Endodermal cell (in vitro differentiated cells): ENCODE measurements at places on chromosomes 4 and X. TPM values are rescaled to one million over a fixed set of nuclear protein-coding genes. Genes with fewer than 3 reads are reported as not detected.

Gene PLP2
- 1.2 and 2.0 TPM in 2 replicates for total RNA-seq

Gene MYOZ2
- not detected in 3 replicates for total RNA-seq

Gene SMARCA1
- total RNA-seq, result 73.6 to 83.3 TPM (median 81.7 TPM) in 3 replicates

Gene ADH1C
- total RNA-seq, result not detected in 3 replicates

Gene NKX1-1
- total RNA-seq, result not detected in 3 replicates

DNA sequence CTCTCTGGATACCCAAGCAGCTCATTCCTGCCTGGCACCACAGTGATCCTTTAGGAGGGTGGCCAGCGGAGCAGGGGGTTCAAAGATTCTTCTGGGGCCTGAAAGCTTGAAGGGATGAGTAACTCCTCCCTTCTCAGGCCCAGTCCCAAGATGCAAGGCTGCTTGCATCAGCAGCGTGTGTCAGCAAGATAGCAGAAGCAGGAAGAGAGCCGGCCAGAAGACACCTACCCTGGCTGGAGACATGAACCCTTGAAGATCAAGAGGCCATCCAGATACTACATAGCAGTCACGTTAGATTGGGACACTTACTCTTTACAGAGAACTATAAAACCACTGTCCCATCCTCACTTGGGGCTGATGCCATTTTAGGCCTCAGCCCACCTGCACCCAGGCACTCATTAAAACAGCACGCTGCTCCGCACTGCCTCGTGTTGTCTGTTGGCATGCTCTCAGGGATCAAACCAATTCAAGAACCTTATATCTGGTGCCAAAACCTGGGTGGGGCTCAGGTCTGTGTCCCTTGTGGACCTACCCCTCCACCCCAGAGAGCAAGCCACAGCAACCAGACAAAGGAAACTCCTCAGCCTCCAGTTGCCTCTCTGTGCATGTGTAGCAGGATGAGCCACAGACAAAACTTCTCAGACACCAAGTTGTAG lies 6.5 kb downstream of the UGT2B17 start:
- H3K27me3 ChIP-seq, result no peaks in the 10 kb centered on the region
- DNase-seq, result no peak
- H3K27ac ChIP-seq, result no peak overlapping the region

- no peak overlapping the region for H3K4me3 ChIP-seq
- H3K27ac ChIP-seq, result no peak overlapping the region
- no peaks in the 10 kb centered on the region for H3K4me1 ChIP-seq
- no peaks in the 10 kb centered on the region for H3K36me3 ChIP-seq
- no peak for DNase-seq
These were observed 416.3 kb downstream of the PCDH10 start for GRCh38 chr4:133565379-133565778.

GRCh38 chr4:139735381-139736273 lies 70.0 kb downstream of the MGST2 start:
- H3K27me3 ChIP-seq, result no peaks in the 10 kb centered on the region
- H3K4me3 ChIP-seq, result peak overlapping the region; percentile 71
- peaks cover 9% of the 10 kb centered on the region for H3K36me3 ChIP-seq
- peak; percentile 81 for DNase-seq

GRCh38 chr4:95551653-95552052 lies 2.9 kb upstream of the UNC5C start:
- no peaks in the 10 kb centered on the region for H3K4me1 ChIP-seq
- no peaks in the 10 kb centered on the region for H3K36me3 ChIP-seq
- H3K27me3 ChIP-seq, result peaks cover 32% of the 10 kb centered on the region
- no peak overlapping the region for H3K4me3 ChIP-seq
- no peak for DNase-seq
